ENCODE measurements at places on chromosomes 11 and 22.

- no peak for DNase-seq
Observed at GRCh38 chr11:17610085-17610894, 63.2 kb downstream of the OTOG start.

- DNase-seq: no peak
Observed at GRCh38 chr11:83115026-83115425, 41.9 kb upstream of the PCF11 start.

DNA sequence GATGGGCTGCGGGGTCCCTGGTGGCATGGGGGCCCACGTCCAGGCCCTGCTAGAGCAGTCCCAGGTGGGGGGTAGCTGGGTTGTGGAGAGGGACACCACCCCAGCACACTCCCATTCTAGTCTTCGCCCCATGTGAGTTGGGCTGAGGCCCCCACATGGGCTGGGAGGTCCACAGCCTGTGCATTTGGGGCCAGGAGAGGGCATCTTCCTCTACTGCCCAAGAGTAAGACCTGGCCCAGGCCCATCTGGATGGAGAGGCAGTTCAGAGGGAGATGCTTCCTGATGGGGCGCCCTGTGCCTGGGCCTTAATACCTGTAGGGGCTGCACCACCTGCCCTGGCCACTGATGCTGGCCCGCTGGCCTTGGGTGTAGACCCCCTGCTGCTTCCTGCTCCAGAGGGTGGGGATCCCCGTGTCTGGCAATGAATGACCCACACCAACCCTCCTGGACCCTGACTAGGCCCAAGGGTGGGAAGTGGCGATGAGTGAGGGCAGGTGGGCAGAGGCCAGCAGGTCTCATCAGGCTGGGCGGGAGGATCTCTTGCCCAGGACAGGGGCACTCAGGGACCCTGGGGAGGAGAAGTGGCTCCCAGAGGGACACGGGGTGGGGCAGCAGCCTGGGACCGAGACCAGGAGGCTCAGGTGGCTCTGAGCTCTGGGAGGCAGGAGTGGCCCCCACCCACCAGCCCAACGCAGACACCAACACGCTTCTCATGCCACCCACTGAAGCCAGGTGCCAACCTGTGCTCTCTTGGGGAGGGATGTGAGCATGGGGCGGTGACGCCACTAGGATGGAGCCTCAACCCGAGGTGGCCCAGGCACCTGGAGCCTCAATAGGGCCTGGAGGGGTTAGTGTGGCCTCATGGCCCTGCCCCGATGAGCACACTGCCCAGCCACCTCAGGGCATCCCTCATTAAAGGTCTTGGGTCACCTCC is 17.4 kb upstream of the GNB1L start:
- no peak for DNase-seq

DNA sequence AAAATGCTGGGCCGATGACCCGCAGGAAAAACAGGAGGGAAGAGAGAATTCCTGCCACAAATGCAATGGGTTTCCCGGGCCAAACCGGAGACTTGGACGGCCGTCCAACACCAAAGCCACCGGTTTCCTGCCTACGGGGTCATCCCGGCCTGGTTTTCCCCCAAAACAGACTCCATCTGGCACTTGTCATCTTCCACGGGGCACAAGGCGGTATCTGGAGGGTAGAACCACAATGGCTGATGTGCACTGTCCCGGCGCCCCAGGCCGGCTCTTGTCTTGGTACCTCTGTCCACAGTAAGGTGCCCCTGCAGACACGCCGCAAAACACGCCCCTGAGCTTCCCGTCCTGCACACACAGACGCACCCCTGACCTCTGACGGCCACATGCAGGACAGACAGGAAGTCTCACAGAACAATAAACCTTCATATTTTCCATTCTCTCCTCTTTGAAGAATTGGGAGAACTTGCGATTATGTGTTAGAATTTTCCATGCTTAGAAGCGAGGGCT is 20.1 kb downstream of the CELSR1 start:
- no peak for DNase-seq

- no peak for DNase-seq
Observed at GRCh38 chr11:1896923-1897322, 5.2 kb upstream of the PRR33 start.

DNA sequence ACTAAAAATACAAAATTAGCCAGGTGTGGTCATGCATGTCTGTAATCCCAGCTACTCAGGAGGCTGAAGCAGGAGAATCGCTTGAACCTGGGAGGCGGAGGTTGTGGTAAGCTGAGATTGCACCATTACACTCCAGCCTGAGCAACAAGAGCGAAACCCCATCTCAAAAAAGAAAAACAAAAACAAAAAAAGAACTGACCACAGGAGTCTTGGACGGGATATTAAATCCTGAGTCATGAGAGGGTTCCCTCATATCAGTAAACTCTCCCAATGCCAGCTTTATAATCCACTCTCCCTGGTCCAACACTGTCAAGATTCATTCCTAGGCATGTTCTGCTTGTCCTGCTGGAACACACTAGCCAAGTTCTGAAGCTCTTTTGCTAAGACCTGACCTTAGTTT is 61.5 kb upstream of the EP300 start:
- peak; percentile 75 for DNase-seq

DNA sequence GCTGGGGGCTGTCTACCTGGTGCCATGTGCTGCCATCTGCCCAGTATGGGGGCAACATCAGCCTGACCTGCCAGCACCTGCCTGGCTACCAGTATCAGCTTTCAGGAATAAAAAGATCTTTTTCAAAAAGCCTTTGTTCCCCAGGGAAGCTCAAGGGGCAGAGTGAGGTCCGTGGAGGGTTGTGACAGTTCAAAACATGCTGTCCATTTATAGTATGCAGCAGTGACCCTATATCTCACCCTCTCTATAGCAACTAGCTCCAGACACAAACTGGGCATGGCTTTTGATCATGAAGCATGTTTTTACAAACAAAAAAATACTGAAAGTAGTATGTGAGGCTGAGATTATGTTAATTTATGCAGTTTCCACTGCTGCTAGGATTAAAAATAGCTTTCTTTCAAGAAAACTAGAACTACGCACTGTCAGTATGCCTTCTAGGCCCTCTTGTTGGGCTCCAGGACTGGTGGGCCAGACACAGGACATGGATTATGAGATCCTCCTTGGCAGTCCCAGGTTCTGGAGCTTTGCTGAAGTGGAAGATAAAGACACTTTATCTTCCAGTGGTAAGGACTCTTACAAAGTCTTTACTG is 23.4 kb downstream of the NAV2 start:
- DNase-seq: no peak

- peak; percentile 98 for DNase-seq
Observed at GRCh38 chr11:128210148-128210940, 377.0 kb downstream of the ETS1 start.

DNA sequence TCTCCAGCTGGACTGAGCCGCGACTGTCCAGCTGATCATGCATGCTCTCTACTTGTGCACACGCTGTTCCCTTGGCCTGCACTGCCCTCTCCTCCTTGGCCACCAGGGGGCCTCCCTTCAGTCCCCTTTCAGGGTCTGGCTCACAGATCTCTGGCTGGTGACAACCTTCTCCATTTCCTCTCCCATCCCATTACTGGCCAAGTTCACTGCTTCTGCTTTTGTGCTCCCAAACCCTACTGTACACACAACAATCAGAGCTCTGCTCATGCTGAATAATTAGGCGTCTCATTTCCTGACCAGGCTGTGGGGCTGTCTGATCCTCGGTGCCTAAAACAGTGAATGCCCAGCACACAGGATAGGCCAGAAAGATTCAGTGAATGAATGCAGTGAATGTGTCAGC is 224.0 kb upstream of the NARS2 start:
- DNase-seq: peak; percentile 81

- no peak for DNase-seq
Observed at GRCh38 chr11:855796-856195, 13.1 kb downstream of the TSPAN4 start.

DNA sequence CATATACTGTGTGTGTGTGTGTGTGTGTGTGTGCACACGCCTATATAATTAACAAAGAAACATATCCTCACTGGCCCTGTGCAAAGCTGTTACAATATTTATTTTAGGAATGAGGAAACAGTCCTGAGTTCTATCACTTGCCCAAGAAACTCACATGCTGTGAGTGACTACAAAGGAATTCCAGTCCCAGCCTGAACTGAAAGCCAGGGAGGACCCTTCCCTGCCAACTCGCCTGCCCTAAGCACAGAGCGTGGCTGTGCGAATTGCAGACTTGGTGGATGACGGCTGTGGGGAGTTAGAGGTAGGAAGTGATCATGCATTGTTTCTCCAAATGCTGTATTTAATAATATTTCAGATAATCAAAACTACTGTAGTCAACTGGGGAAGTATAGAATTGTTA is 26.4 kb upstream of the CD5 start:
- peak; percentile 3 for DNase-seq

DNA sequence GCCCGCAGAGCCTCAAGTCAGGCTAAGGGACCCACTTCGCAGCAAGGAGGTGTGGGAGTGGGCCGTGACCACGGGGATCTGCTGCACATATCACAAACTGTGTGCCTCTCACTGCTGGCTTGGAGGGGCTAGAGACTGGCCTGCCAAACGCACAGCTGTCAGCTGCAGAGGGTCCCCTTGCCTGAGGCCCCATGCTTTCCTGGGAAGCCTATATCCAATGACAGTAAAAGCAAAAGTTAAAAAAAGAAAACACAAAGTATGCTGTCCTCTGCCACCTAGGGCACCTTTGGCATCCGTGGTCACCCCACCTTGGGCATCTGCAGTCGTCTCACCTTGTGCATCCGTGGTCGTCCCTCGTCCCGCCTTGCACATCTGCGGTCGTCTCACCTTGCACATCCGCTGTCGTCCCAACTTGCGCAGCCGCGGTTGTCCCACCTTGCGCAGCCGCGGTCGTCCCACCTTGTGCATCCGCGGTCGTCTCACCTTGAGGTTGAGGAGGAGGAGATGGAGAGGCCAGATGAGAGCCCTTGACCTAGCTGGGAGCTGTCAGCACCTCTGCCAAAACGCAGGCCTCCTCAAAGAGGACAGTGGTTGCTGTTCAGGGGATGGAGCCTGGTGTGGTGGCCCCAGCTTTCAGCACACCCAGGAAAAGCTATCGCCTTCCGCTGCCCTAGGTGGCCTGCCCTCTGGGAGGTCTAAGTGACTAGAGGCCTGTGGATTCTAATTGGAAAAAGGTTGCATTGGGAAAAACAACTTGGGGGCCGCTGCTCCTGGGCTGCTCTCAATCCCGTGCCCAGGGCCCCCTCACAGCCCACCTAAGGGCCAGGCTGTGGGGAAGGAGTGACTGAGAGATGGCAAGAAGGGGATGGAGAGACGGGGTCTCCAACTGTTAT is 90.5 kb downstream of the MYEOV start:
- DNase-seq: no peak

GRCh38 chr11:70082829-70083228 is 4.7 kb downstream of the ANO1 start:
- no peak for DNase-seq

DNA sequence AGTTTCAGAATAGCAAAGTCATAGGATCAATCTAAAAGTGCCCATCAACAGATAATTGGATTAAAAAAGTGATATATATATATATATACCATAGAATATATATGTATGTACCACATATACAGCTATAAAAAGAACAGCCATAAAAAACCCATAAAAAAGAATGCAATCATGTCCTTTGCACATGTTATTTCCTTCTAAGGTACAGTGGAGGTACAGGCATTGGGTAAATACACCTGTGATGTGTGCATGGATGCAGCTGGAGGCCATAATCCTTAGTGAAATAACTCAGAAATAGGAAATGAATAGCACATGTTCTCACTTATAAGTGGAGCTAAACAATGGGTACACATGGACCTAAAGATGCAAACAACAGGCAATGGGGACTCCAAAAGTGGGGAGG is 7.1 kb upstream of the DKK3 start:
- DNase-seq: no peak

DNA sequence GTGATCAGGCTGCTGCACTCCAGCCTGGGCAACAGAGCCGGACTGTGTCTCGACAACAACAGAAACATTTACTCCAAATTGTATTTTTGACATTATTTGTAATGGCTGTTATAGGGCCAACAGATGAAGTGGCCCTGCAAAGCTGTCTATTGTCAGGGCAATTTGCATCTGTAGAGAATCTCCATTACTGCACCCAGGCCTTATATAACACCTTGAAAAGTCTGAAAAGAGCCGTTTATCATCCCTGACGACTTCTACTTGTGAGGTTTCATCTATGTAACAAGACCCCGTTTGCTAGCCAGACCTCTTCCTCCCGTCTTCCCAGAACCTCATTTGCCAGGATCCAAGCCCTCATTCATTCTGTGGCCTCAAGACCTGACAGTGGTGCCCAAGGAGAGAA is 9.1 kb upstream of the CTTN start:
- DNase-seq: no peak

- DNase-seq: no peak
Observed at GRCh38 chr11:70495351-70496310, 97.3 kb downstream of the CTTN start.

GRCh38 chr11:1078191-1078601 is 3.5 kb downstream of the MUC2 start:
- DNase-seq: no peak

GRCh38 chr11:20248871-20249270 is 88.6 kb upstream of the DBX1 start:
- DNase-seq: no peak

GRCh38 chr11:15655552-15655951 is 540.8 kb downstream of the INSC start:
- no peak for DNase-seq

DNA sequence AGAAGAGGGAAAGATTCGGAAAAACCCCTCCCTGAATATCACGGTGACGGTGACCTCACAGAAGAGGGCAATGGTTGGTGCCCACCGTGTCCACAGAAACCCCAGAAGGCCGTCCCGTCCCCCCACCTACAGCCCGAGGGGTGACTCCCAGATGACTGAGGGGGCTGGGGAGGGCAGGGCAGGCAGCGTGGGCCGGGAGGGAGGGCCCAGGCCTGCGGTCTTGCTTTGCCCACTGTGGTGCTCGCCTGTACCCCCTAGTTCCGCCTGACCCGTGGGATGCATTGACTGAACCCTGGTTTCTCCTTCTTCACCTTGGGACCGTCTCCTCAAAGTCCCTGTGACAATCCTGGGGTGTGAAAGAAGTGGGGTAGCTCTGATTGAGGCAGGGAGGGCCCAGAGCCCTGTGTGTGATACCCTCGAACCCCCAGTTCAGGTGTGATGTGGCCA is 526.7 kb downstream of the BRD1 start:
- no peak for DNase-seq

DNA sequence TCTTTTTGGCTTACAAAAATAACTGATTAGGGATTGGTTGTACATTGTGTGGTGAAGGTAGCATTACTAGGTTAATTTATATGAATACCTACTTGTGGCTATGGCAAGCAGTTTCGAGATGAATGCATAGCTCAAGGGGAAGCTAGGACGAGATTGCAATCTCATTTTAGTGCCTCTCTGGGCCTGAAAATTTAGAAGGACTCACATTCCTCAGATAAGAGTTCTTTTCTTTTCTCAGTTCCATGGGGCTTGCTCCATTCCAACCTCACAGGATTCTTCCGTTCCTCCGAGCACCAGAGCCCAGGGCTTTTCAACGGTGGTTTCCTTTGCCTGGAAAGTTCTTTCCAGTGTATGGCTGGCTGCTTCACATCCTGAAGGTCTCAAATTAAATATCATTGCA is 82.1 kb downstream of the CECR2 start:
- DNase-seq: no peak

DNA sequence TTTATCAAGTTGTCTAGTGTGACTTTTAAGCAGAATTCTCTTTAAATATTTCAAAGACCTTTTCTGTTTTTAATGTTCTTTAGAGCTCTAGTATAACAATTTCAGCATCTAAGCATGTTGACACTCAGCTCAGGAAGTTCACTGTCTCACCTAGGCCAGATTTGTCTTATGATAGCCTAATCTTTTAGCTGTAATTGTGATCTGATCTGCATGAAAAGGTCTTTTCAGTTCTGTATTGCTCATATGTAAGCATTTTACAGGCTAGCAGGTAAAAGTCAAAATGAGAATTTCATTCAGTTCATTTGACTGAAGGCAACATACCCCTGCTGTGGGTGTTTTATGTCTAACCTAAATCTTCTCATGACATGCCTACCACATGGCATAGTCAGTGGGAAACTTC is 46.7 kb upstream of the SLC37A2 start:
- no peak for DNase-seq

All from fibroblast of mammary gland (primary cell).